ENCODE measurements at places on chromosomes 5 and 9. TPM values are rescaled to one million over a fixed set of nuclear protein-coding genes. Genes with fewer than 3 reads are reported as not detected.

The CNTLN gene
- 0.75 TPM for total RNA-seq

The CATSPER3 gene
- total RNA-seq, result 0.23 TPM

The ENG gene
- total RNA-seq, result 24.1 TPM

The FAM221B gene
- total RNA-seq, result not detected

The AUH gene
- total RNA-seq, result 39.7 TPM

The ST8SIA4 gene
- 21.2 TPM for total RNA-seq

The ANKRD34B gene
- total RNA-seq, result 0.25 TPM

The FOXI1 gene
- total RNA-seq, result not detected

The CARTPT gene
- total RNA-seq, result not detected

The IFNA13 gene
- total RNA-seq, result not detected

The LIX1 gene
- not detected for total RNA-seq

The CTSV gene
- total RNA-seq, result 2.8 TPM

The TNFSF8 gene
- total RNA-seq, result 26.9 TPM

The CYLC2 gene
- not detected for total RNA-seq

The CFAP90 gene
- total RNA-seq, result not detected

The OR1Q1 gene
- total RNA-seq, result not detected

The MYORG gene
- 4.6 TPM for total RNA-seq

The SPINK7 gene
- not detected for total RNA-seq

The NR4A3 gene
- 7.8 TPM for total RNA-seq

The CER1 gene
- total RNA-seq, result not detected

The MLANA gene
- total RNA-seq, result not detected

The PDE6A gene
- total RNA-seq, result not detected

The ADRA1B gene
- not detected for total RNA-seq

The MARCHF11 gene
- not detected for total RNA-seq

The PCDHB5 gene
- total RNA-seq, result 0.08 TPM

The PPP3R2 gene
- not detected for total RNA-seq

The CTNNAL1 gene
- 32.7 TPM for total RNA-seq

The OBP2A gene
- not detected for total RNA-seq

The STK32A gene
- not detected for total RNA-seq

The IFNB1 gene
- total RNA-seq, result 0.46 TPM

The NMUR2 gene
- not detected for total RNA-seq

The CDH6 gene
- not detected for total RNA-seq

The ITK gene
- total RNA-seq, result 203 TPM

The LMX1B gene
- total RNA-seq, result not detected

The IFNA21 gene
- total RNA-seq, result not detected

The PHYKPL gene
- 97.6 TPM for total RNA-seq

The GMCL2 gene
- total RNA-seq, result not detected

The ORM2 gene
- total RNA-seq, result not detected

The TBC1D9B gene
- 153 TPM for total RNA-seq

The IFNE gene
- total RNA-seq, result not detected

The TXNDC8 gene
- not detected for total RNA-seq

The MYO10 gene
- total RNA-seq, result 0.11 TPM

The ADAMTS2 gene
- total RNA-seq, result not detected

Data from activated naive CD4-positive, alpha-beta T cell treated with anti-CD3 and anti-CD28 coated beads, Interleukin-2, amount 50 U/mL, for 72 hours (primary cell).